ENCODE measurements at places on chromosomes 13 and 19. TPM values are rescaled to one million over a fixed set of nuclear protein-coding genes. Genes with fewer than 3 reads are reported as not detected.

GRCh38 chr19:2077833-2078619 lies 18.1 kb downstream of the MOB3A start:
- no peak overlapping the region for H3K4me3 ChIP-seq
- no peak for DNase-seq
- H3K4me1 ChIP-seq, result no peaks in the 10 kb centered on the region
- H3K36me3 ChIP-seq, result peaks cover 5% of the 10 kb centered on the region
- H3K27me3 ChIP-seq, result no peaks in the 10 kb centered on the region

- no peaks in the 10 kb centered on the region for H3K4me1 ChIP-seq
- no peak for DNase-seq
- H3K27ac ChIP-seq, result no peak overlapping the region
- H3K36me3 ChIP-seq, result no peaks in the 10 kb centered on the region
- no peaks in the 10 kb centered on the region for H3K27me3 ChIP-seq
- no peak overlapping the region for H3K4me3 ChIP-seq
Observed at GRCh38 chr19:57165846-57166245, 1.4 kb downstream of the DUXA start.

DNA sequence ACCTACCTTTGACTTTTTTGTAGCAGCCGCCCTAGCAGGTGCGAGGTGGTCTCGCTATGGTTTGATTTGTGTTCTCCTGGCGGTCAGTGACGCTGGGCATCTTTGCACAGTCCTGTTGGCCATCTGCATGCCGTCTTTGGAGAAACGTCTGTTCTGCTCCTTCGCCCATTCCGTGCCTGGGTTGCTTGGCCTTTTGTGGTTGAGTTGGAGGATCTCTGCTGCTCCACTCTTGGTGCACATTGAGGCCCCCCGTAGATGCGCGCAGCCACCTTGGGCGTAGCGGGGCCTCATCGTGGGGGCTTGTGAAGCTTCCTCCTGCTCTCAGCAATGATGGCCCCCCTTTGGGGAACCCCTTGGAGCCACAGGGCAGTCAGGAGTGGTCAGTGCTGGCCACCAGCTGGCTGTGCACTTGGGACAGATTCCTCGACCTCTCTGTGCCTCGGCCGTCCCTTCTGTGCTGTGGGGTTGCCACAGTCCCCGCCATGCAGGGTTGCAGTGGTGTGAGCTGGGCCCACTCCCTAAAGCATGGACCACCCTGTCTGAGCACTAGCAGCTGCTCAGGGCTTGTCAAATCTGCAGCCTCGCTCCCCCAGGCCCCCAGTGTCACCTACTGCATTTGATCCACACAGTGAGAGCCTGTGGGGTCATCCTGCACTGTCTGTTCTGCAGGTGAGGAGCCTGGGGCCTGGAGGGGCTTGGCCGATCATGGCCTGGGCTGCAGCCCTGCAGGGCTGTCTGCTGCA lies 170.8 kb downstream of the KDM4B start:
- H3K27ac ChIP-seq, result no peak overlapping the region
- H3K4me1 ChIP-seq, result no peaks in the 10 kb centered on the region
- H3K36me3 ChIP-seq, result peaks cover under 1% of the 10 kb centered on the region
- no peak for DNase-seq

DNA sequence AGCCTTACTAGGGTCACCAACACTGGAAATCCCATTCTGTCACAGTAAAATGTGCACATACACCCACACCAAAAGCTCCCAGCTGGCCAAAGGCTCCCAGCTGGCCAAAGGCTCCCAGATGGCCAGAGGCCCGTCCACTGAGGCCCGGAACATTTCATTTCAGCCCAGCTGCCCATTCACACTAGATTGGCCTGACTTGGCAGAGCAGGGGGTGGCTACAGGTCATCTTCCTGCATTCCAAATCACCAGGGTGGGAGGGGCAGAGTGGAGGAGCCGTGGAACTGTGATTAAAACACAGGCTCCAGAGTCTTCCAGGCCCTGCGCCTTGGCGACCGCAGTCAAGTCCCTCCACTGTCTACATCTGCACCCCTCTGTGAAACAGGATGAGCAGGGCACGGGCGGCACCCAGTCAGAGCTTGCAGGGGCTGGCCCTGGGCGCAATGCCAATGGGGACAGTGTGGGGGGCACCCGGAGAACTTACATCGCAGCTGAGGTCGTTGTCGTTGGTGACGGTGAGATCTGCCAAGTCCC lies 10.1 kb upstream of the PRKD2 start:
- H3K4me3 ChIP-seq, result no peak overlapping the region
- no peak overlapping the region for H3K27ac ChIP-seq
- no peaks in the 10 kb centered on the region for H3K4me1 ChIP-seq
- DNase-seq, result no peak
- H3K27me3 ChIP-seq, result no peaks in the 10 kb centered on the region
- no peaks in the 10 kb centered on the region for H3K36me3 ChIP-seq

Gene ENOX1
- 0.15 TPM for polyA plus RNA-seq

Data from aorta (tissue), 5 donors.